ELR (cell line): ENCODE measurements at places on chromosomes 1 and 21.

- peak; percentile 33 for DNase-seq
Measured at GRCh38 chr1:226365831-226366231, 42.1 kb downstream of the PARP1 start.

DNA sequence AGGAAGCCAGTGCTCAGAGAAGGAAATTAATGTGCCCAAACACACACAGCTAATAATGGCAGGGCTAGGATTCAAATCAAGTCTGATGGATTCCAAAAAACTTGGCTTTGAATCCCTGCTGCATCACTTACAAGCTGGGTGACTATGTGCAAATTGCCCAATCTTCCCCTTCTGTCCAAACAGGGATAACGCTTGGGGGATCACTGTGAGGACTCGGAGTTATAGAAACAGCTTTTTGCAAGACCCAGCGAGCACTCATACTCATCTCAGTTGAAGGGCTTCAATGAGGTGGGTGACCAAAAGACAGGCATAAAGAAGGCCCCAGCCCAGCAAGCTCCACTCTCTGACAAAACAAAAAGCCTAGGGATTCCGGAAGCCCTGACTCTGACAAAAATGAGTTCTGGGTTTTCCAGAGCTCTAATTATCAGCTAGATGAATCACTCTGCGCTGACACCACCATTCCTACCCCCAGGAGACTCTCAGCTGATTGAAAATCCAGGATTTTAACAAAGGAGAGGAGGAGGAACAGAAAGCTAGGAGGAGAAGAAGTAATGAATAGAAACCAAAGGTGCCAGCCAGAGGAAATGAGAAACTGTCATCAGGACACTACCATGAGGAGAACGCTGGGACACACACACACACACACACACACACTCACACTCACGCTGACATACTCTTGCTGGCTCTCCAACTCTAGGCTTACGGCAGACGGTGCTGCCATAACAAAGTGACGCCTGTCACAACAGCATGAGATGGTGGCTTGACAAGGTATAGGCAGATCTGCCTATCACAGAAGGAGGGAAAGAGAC lies 1.6 kb upstream of the STK40 start:
- peak; percentile 74 for DNase-seq

DNA sequence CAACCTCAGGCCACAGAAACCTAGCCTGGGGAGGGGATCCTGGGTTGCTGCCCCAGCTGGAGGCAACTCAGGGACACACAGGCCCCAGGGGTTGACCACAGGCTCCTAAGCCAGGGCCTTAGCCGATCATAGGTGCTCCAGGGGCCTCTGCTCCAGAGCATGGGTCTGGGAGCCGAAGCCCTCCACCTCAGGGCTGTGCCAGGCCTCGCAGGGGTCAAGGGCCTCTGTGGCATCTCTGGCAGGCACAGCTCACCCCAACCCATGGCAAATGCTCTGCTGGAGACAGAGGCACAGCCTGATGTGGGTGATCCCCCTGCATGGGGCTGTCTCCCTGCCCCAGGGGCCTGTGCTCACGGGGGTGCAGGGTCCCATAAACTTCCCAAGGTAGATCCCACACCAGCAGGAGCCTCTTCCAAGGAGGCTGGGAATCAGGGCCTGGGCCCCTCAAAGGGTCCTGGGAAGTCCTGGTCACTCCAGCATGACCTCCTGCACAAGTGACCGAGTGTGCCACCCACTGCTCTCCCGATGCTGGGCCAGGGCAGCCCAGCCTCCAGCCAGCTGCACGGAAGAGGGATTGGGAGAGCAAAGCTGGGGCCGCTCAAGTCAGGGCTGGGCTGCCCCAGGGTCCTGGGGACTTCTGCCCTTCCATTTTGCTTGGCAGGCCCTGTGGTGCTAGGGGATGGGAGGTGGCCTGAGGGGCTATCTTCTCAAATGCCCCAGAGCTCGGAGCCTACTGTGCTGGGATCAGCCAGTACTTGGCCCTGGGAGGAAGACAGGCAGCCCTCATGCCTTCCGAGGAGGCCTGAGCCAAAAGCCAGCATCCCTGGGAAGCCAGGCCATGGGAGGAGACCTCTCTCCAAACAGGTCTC lies 22.2 kb upstream of the PRSS38 start:
- no peak for DNase-seq

DNA sequence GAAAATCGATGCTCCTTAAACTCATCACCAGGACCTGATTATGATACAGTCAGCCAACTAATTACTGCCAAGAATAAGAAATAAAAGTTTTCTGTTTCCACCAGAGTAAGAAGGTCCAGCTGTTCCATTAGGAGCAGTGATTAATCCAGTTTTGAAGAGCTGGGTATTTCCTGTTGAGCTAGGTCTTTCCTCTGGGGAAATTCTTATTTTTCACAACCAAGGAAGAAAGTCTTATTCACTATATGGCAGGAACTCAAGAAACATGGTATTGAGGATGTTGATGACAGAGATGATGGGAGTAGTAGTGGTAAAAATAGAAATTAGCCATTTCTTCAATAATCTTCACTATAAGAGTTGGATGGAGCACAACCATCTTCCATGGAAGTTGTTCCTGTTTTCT lies 374.6 kb upstream of the RUNX1 start:
- no peak for DNase-seq

DNA sequence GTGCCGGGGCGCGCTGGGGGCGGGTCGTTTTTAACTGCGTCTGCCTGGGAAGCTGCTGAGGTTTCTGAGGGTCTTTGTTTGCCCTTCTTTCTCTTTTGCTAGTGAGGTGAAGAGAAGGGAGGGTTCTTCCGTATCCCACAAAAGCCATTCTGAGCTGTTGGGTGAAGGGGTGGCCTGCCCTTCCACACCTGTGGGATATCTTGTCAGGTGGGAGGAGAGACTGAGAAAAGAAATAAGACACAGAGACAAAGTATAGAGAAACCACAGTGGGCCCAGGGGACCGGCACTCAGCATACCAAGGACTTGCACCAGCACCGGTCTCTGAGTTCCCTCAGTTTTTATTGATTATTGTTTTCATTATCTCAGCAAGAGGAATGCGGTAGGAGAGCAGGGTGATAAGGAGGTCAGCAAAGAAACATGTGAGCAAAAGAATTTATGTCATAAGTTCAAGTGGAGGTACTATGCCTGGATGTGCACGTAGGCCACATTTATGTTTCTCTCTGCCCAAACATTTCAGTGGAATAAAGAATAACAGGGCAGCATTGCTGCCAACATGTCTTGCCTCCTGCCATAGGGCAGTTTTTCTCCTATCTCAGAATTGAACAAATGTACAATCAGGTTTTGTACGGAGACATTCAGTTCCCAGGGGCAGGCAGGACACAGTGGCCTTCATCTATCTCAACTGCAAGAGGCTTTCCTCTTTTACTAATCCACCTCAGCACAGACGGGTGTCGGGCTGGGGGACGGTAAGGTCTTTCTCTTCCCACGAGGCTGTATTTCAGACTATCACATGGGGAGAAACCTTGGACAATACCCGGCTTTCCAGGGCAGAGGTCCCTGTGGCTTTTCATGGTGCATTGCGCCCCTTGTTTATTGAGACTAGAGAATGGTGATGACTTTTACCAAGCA lies 972 bp downstream of the PGBD2 start:
- peak; percentile 11 for DNase-seq

DNA sequence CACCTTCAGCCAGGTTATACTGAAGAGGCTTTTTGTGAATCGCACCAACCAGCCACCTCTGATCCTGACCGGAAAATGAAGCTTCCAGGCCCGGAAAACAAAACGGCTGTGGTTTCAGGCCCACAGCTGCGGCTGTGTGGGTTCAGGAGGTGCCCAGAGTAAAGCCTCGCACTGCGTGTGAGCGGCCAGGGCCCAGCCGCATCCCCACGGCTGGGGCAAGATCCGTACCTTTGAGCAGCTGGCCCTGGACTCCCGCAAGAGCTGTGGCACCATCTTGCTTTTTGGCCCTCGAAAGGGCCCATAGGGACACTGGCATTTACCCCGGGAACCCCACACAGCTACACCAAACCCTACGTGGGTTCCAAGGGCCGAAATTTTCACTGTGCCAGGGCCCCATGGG lies 63.0 kb downstream of the GLUL start:
- DNase-seq: no peak

DNA sequence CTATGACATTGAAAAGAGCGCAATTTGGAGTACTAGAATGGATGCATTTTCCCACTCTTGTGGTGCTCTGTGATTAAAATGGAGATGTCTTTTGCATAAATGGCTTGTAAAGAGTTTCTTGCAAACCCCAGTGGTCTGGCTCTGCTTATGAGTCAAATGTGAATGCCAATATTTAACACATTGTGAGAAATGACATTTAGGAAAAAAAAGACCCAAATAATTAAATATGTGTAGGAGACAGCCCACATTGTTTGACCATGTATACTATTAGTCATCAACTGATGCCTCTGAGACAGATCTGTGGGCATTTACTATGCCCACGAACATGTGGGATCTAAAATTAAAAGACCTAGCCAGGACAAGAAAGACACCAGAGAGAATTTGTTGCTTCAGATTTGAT lies 22.2 kb upstream of the RUNX1 start:
- peak; percentile 29 for DNase-seq

- DNase-seq: no peak
Measured at GRCh38 chr1:221801251-221801661, 59.4 kb upstream of the DUSP10 start.

DNA sequence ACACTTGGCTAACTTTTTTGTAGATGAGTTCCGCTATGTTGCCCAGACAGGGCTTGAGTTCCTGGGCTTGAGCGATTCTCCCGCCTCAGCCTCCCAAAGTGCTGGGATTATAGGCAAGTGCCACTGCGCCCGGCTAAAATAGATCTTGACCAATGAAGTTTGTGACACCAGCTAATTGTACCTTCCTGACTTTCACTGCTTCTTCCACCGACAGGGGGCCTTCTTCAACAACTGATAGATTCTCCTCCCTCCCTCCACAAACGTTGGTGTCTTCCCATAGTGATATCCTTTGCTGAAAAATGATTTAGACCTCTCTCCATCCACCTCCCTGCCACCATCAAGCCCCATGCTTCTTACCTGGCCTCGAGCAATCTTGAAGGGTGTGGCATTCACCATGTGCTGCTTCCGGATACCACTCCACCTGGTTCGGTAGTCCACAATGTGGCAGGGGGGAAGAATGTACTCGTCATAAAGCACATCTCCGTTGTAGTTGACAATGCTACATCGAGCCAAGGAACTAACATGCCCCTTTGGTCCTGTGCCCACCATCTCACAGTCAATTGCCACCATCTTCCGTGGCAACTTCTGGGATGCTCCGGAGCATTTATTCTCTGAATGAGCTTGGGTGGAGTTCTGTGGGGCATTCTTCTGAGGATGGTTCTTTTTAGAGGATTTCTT lies 1.6 kb upstream of the METTL25B start:
- DNase-seq: peak; percentile 82

DNA sequence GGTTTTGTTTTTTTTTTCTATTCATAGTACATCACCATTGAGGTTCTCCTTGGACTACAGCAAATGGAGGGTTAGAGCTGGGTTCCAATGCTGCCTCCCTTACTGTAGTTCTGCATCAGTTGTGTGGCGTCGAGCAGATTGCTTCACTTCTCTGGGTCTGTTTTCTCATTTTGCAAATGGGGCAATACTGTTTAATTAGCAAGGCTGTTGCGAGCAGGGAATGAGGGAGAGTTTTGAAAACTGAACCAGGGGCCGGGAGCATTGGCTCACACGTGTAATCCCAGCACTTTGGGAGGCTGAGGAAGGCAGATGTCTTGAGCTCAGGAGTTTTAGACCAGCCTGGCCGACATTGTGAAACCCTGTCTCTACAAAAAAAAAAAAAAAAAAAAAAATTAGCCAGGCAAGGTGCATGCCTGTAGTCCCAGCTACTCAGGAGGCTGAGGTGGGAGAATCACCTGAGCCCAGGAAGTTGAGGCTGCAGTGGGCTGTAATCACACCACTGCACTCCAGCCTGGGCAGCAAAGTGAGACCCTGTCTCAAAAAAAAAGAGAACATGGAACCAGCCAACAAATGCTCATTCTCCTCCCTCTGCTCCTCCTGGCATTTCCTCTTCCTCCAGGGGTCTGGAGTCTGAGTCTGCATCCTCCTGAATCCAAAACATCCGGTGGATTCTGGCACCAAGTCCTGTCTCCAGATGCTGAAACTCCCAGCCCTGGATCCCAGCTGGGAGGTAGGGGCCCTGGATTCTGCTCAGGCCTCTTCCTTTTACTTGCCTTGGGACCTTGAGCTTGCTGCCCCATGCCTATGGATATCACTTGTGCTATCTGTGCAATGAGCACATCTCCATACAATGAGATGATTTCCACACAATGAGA lies 3.7 kb upstream of the PLOD1 start:
- DNase-seq: peak; percentile 61

DNA sequence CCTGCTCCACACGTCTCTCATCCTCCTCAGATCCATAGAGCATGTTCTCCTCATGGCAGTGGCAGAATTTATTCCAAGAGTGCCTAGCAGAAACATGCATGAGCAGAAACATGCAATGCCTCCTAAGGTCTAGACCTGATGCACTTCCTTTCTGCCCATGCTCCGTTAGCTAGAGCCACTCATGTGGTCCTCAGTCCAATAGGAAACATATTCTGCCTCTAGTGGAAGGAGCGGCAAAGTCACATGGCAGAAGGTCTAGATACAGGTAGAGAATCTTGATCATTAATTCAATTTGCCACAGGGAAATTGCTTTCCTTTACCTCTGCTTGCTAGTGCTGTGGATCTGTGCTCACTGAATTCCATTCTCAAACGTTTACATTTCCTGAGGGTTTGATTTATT lies 130.4 kb downstream of the KIF26B start:
- DNase-seq: no peak
